ENCODE measurements at places on chromosomes 16 and 17.

- DNase-seq: no peak
Measured at GRCh38 chr16:24728891-24729242, 584 bp upstream of the TNRC6A start.

GRCh38 chr17:51636291-51636690, 375.9 kb downstream of the UTP18 start:
- no peak for DNase-seq

GRCh38 chr17:68954146-68954896, 871 bp downstream of the ABCA8 start:
- DNase-seq: no peak

GRCh38 chr17:70871180-70871818, 702.0 kb downstream of the KCNJ2 start:
- DNase-seq: no peak

GRCh38 chr16:35631261-35631945, 2172.0 kb downstream of the TP53TG3F start:
- DNase-seq: no peak

- DNase-seq: no peak
Measured at GRCh38 chr17:36123431-36123830, 19.8 kb downstream of the CCL4 start.

DNA sequence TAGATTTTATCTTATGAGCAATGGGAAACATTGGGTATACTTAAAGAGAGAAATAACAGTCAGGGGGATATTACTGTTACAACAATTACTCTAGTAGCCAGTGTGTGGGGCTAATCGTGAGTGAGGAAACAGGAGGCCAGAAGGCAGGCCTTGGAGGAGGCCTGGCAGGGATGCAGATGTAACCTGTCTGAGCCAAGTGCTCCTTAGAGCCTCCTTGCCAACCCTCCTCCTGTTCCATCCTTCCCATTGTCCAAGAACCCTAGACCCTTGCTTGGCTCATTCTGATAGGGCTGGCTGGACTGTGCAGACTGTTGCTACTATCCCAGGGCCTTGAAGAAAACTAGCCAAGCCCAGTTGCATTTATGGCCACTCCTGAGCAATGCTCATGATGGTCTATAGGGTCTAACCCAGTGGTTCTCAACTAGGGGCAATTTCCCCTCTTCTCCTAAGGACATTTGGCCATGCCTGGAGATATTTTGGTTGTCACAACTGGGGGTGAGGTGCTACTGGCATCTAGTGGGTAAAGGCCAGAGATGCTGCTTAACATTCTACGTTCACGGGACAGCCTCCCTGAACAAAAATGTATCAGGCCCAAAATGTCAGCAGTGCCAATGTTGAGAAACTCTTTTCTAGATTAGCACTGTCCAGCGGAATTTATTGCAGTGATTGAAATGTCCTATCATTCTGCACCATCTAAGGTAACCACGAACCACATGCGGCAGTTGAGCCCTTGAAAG, 24.4 kb upstream of the WSCD1 start:
- DNase-seq: no peak

- no peak for DNase-seq
Measured at GRCh38 chr17:42130310-42130936, 7.8 kb downstream of the HSPB9 start.

DNA sequence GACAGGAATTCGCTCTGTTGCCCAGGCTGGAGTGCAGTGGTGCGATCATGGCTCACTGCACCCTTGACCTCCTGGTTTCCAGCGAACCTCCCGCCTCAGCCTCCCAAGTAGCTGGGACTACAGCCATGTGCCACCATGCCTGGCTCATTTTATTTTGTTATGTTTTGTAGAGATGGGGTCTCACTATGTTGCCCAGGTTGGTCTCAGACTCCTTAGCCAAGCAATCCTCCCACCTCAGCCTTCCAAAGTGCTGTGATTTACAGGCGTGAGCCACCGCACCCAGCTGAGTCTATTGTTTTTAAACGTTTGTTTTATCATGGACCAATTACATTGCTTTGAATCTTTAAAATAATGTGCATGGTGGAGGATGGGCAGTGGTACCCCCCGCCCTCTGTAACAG, 28.9 kb downstream of the COTL1 start:
- no peak for DNase-seq

- DNase-seq: no peak
Measured at GRCh38 chr16:49811644-49812334, 44.1 kb downstream of the ZNF423 start.

GRCh38 chr17:42853004-42853403, 2.0 kb downstream of the AOC3 start:
- no peak for DNase-seq

- DNase-seq: no peak
Measured at GRCh38 chr16:69918241-69918640, 32.9 kb upstream of the CLEC18A start.

- no peak for DNase-seq
Measured at GRCh38 chr16:84982434-84982833, 28.9 kb downstream of the ZDHHC7 start.

DNA sequence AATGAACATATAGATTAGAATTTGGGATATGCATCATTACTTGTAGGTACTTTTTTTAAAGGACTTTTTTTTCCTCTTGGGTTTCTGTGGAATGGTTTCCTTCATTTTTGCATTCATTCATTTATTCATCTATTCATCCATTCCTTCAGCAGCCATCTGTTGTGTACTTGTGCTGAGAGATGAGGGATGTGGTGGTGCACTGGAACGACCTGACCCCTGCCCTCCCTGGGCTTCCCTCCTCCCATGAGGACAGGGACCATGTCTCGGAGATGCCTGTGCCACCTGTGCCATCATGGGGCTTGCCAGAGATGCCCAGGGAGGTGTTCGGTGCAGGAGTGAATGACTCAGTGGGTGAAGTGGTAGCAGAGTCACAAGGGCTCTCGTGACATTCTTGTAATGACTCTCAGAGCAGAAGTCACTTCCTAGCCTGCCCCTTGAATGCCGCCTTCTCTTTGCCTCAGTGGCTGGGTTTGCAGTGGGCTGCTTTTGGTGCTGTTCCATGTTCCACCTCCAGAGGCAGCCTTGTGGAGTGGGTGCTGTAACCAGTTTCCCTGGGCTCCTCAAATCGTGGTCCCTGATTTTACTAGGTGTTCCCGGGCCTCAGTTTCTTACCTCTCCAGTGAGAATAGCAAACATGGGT, 43.9 kb downstream of the CLEC16A start:
- no peak for DNase-seq

GRCh38 chr16:27320261-27321012, 6.7 kb downstream of the IL4R start:
- no peak for DNase-seq

DNA sequence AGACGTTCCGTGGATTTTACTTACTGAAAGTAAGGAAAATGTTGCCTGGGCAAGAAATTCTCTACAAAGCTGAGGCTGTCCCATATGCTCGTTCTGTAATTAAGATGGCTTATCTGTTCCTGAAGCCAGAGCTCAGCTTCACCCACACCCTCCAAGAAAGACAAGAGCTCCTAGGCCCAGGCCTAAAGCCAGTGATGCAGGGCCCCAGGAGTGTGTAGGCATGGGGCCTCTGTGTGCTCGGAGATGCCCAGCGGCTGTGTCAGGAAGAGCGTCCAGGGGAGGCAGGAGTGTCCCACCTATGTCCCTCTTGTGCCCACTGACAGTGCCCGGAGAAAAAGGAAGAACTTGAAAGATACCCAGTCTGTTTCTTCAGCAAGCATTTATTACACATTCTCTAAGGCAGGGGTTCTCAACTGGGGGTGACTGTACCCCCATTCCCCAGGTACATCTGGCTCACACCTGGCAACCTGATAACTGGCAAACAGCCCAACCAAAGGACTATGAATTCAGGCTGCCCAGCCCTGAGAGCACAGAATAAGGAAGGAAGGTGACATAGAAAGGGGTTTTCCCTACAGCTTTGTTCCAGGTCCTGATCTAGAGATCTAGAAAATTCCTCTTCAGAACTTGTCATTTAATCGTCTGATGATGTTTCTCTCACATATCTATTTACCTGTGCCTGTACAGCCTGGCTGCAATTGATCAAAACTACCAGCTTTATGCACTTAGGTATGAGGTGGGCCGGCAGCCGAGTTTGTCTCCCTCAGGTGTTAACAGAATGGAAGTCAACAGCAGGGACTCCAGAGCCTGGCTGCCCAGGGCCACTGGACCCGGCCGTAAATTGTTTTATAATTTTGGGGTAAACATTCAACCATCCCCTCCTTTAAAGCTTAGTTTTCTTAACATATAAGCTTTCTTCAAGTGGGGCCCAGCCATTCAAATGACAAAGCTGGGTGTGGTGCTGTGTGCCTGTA, 12.0 kb downstream of the SNN start:
- no peak for DNase-seq

DNA sequence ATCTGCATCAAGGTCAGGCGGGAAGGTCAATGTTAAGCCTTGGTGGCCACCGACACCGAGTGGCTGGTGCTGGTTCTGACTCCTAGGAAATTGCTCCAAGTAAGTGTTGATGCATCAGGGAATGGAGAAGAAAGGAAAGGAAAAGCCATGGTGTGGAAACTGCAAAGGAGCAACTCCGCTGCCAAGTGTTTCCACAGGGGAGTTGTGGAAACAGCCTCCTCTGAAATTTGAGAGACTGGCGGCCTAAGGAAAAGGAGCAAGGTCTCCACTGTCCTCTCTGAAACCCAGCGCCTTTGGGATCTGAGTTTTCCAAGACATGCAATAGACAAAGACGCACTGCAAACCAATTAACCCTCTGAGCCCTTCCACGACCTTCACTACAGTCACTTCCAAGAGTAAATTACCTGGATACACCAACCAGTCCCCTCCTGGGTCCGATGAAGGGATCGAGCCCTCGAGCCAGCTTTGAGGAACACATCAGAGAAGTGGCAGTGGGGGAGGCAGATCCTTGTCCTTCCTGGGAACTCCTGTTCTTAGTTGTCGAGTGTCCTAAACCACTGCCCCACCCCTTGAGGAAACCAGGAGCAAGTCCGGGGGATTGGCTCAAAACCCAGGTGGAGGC, 51.1 kb downstream of the SRL start:
- no peak for DNase-seq

DNA sequence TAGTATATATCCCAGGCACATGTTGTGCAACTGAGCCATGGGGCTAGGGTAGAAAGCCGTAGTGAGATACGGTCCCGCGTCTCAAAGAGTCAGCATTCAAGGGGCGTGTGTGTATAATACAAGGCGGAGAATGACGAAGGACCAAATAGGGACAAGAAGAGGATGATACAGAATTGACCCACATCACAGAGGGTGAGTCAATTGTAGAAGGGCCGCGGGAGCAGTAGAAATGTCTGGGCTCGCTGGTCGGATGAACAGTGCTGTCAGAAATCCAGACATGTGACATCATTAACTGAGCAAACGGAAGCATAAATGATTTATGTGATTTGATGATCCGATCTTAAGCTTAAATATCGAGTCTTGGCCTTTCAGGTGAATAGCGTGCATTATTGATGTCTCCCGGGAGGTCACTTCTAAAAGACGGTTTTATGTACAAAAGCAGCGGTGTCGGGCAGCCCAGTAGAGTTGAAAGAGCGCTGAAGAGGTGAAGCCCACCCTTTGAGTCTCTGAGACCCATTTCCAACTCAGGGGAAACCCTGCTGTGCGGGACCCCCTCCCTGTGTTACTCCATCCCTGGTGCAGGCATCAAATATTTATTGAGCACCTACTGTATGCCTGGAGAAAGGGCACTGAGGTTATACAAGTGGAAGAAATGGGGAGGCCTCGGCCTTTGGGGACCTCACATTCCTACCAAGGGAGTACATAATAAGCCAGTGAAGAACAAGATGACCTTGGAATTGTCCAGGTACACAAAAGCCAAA, 45.1 kb downstream of the ATP2C2 start:
- no peak for DNase-seq

DNA sequence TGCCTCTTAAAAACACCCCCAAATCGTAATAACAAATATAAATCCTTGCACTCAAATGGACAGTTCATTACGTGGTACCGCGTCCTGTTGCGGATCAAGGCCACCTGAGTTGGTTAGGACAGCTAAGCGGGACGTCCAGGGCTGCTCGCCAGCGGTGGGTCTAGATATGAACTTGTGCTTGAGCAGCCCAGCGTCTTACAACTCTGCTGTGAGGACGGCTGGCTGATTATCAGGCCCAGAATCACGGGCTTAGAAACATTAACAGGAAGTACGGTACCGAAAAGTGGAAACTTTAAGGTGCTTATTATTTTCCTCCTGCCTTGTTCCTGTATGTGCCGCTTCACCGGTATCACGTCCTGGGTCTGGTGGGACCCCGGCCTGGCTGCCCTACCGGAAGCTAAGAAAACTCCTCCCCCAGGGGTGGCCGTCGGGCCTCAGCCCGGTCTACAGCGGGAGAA, 832 bp upstream of the SRRM2 start:
- DNase-seq: no peak

DNA sequence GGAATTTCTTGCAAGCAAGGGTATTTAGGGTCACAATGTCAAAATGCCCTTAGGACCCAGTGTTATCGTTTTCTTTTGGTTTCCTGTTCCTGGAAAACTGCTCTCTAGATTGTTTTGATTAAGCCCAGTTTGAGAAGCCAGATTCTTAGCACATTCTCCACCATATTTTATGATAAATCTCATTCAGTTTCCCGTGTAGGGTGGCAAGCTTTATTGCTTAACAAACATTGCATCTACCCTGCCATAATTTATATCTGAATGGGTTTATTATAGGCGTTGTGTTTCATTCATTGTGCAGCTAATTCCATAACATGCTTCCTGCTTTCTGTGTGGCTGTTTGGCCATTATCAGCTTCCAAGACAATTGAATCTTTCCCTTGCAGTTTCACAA, 389.1 kb upstream of the DYNLRB2 start:
- peak; percentile 30 for DNase-seq

DNA sequence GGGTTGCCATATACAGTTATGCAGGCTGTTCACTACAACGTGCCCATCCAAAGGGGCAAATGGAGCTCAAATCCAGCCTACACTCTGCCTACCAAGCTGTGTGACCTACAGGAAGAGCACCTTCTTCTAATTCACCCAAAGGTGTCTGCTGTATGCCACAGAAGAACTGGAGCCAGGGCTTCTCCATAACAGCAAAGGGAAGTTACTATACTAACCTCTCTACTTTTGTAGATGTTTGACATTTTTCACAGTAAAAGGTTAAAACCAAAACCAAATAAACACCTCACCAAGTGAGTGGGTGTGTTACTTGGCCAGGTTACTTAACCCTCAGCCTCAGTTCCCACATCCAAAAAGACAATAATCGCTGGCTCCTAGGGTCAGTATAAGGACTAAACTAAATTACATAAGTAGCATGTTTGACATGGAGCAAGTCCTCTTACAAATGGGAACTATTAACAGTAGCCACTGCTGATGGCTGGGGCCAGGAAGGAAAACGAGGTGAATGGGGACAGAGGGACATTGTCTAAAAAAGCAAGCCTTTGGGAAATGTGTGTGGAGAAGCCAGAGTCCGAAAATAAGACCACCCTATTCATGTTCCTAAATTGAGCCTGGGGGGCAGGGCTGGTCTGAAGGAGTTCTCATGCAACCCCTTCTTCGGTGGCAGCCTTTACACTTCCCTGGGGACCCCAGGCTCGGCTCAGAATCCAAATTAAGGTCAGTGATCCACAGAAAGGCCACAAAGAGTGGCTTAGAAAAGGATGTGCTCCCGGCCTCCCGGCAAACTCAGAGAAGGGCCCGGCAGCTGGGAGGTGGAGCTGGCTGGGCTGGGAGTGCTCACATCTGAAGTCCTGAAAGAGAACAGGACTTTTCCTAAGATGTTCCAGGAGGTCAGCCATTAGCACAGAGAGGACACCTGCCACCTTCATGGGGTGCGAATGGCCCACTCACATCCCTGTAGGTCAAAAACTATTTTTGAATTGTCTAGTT, 13.5 kb downstream of the CUEDC1 start:
- no peak for DNase-seq

- DNase-seq: no peak
Measured at GRCh38 chr16:66229651-66230050, 136.8 kb upstream of the CDH5 start.

All from GM04503 (cell line).